T47D (cell line): ENCODE measurements at places on chromosomes 3 and 15.

- DNase-seq, result no peak
These were observed 1248.4 kb downstream of the NSUN3 start for GRCh38 chr3:95311272-95311671.

- DNase-seq, result no peak
These were observed 9.5 kb downstream of the CA12 start for GRCh38 chr15:63372018-63372705.

DNA sequence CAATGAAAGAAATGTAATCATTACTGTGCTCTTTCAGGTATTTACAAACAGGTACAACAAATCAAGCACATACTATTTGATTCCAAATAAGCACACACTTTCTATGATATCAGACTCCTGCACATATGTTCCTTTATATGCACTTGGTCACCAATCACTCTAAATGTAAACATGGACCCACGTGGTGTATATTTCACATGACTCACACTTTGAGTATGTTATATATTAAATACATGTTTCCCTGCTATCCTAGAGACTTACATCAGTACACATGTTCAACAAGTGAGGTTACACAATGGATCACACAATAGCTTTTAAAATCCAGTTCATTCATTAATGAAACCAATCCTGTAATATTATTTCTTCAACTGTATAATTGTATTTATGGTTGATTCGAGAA, 683.5 kb downstream of the NR2F2 start:
- DNase-seq, result no peak

- no peak for DNase-seq
These were observed 18.4 kb downstream of the SRGAP3 start for GRCh38 chr3:9231006-9231405.

- no peak for DNase-seq
These were observed 26.2 kb downstream of the TM2D3 start for GRCh38 chr15:101625980-101626379.

DNA sequence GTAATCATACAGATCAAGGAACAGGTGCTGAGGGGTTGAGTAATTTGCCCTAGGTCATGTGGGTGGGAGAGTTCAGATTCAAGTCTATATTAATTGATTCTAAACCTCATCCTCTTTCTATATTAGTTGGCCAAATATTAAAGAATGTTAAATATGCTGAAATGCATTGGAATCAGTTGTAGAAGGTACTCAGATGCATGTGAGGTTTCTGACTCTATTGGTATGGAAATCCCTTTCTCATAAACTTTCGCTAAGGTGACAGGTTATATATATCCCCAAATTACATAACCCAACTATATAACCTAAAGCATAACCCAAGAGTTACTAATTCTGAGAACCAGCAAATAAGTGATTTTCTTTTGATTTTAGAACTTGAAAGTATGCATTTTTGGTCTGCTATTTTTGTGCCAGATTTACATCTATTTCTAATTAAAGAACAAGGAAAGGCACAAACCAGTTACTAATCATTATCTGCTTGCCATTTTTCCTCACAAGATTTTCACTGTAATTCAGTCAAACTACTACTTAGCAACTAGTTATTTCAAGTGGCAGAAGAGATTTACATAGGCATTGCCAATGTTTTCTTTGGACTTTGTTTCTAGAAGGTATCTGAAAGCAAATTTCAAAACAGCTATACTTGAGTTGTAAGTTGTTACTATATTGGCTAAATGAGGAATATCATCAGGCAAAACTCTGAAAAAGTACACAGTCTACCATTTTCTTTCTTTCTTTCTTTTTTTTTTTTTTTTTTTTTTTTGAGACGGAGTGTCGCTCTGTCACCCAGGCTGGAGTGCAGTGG, 201.3 kb downstream of the RBMS3 start:
- DNase-seq, result no peak

GRCh38 chr3:174541708-174542315, 317.3 kb upstream of the NAALADL2 start:
- no peak for DNase-seq

DNA sequence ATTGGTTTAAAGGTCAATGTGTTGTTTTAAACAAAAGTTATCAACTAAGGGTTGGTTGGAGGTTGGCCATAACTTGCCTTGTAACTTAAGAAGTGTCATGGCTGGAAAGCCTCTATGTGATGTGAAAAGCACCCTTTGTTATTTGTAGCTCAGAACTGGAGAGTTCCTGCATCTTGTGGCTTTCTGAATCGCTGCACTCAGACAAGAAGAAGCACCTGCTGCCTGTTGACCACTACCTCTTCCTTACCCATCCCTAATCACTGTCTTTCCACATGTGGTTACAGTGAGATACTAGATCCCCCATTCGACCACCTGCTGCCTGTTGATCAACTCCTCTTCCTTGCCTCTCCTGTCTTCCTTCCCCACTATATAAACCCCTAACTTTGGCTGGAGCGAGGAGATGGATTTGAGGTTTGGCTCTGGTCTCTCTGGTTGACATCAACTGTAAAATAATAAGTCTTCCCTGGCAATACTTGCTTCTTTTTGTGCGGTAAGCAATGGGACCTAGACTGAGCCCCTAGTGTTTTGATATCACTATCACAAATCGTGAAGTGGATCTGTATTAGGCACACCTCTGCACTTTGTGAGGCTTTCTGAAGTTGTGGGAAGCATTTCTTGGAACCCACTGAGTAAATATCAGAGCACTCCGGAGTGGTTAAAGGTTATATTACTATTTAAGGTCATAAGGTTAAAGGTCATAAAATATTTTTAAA, 13.8 kb downstream of the RPL39L start:
- DNase-seq, result no peak

- DNase-seq, result no peak
These were observed 7.7 kb upstream of the STARD5 start for GRCh38 chr15:81331600-81331999.

DNA sequence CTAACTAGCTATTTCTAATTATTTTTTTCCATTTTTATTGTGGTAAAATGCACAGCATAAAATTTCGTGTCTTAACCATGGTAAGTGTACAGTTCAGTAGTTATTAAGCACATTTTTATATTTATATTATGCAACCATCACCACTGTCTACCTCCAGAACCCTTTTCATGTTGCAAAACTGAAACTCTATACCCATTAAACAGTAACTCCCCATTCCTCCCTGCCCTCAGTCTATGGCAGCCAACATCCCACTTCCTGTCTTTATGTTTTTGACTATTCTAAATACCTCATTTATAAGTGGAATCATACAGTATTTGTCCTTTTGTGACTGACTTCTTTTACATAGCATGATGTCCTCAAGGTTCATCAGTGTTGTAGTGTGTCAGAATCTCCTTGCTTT, 25.5 kb downstream of the SLC35A5 start:
- no peak for DNase-seq

- DNase-seq, result no peak
These were observed 34.2 kb upstream of the SLC24A5 start for GRCh38 chr15:48086576-48086975.
